Ovary (tissue), 10 donors: ENCODE measurements at places on chromosomes 5 and 9.

DNA sequence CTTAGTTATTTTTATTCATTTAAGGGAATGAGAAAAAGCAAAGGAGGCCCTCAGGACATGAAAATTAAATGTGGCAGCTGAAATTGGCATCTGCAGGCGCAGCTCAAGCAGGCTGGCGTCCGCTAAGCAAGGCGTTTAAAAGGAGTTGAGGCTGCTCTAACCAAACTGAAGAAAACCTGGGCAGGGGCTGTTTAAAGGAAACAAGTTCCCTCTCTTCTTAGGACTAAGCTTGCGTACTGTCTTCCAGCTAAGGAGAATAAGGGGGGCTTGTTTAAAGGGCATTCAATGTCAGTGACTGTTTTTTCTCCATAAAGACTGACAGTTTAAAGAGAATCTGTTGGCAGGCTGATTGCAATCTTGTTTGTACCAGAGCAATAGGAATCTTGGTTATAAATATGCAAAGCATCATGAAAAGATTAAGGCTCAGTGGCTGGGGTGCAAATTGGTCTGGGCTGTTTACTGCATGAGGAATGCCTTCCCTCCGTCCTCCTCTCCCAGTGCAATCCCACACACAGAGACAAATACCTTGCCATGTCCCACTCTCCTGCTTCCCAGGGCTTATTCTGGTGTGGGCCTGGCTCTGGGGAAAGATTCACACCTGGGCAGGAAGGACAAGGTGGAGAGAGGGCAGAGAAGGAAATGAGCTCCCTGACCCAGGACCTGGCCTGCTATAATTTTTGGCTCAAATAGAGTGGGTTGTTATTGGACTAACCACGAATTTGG is 85.9 kb upstream of the LIFR start:
- DNase-seq: no peak

DNA sequence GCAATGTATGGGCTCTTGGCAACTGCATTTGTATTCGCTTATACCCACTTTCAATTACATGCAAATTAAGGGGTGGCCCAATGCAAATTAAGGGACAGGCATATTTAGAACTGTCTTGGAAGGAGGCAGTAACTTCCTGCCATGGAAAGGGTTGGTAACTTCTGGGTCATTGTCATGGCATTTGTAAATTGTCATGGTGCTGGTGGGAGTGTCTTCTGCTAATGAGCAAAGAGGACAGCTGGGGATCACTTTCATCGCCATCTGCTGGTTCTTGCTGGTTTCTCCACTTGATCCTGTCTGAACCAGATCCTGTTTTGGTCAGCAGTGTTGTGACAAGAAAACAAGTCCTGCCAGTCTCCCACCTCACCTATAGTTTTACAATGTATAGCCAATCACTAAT is 23.3 kb upstream of the UGT3A2 start:
- no peak for DNase-seq

DNA sequence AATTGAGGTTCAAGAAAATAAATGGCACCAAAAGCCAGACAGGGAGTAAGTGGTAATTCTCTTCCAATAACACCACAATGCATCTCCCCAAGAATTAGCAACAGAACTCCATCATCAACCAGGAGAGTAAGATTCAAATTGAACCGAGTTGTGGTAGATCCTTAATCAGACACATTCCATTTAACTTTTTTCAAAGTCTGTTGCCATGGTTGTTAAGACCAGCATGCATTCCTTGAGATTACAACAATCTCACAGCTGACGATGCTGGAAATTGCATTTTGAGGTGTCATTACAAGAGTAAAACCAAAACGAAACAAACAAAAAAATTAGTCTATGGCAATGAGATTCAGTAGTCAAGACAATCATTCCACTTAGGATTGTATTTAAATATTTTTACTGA is 78.9 kb upstream of the ZNF462 start:
- DNase-seq: no peak

DNA sequence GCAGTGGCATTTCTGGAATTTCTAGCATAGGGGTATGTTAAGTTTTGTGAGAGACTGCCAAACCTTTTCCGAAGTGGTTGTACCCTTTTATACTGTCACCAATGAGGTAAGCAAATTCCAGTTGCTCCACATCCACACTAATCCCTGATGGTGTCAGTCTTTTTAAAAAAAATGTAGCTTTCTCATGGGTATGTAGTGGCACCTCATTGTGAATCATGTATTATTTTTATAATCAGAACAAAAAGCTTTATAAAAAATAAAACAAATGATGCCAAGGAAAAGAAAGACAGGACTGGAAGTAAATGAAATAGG is 93.4 kb upstream of the CLINT1 start:
- no peak for DNase-seq

- no peak for DNase-seq
Observed at GRCh38 chr9:12972608-12973589, 198.1 kb downstream of the LURAP1L start.

DNA sequence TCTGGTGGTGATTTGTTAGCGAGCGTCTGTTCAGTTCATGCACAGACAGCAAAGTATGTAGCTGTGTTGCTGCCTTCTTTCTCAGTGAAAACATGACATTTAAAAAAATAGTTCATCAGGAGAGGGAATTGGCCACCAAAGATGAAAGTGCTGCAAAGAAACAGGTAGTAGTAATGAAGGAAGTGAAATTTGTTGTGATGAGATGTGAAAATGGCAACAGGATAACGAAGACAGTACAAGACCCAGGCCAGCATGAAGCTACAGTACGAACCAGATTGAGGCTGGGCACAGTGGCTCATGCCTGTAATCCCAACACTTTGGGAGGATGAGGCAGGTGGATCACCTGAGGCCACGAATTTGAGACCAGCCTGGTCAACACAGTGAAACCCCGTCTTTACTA is 136.0 kb downstream of the SMARCA2 start:
- DNase-seq: no peak

- DNase-seq: no peak
Observed at GRCh38 chr5:160799184-160799583, 52.8 kb downstream of the ATP10B start.

GRCh38 chr5:93603793-93604643 is 21.0 kb downstream of the NR2F1 start:
- DNase-seq: peak; percentile 54

DNA sequence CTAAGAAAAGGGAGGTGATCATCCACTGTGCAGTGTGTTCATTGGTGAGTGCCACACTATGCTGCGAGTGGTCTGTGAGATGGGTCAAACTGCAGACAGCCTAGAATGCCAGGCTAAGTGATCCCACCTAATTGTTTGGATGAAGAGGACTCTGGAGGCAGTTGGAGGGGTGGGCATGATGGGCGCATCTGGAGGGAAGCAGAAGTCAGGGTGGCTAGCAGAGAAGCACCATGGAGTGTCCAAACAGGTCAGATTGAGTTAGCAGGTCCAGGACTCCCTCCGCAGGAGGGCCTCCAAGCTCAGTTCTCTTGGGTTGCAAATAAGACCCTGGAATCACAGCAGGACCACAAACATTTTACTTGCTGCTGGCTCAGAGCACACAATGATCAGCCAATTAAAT is 19.9 kb upstream of the ANGPTL2 start:
- DNase-seq: no peak

DNA sequence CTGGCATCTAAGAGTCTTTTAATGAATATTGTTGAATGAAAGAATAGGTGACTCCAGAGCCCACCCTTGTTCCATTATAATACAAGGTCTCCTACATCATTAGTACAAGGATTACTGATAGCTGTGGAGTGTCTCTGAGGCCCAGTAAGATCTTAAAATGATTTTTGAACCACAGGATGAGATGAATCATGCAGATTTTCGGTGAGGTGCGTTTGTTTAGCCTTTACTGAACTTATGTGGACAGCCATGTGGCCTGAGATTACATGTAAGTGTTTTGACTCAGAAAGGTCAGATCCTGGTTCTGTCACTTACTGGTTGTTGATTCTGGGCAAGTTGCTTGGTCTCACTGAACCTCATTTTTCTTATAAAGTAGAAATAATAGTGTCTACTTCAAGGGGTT is 21.6 kb downstream of the NFX1 start:
- no peak for DNase-seq

- DNase-seq: no peak
Observed at GRCh38 chr5:1343315-1343751, 1.6 kb downstream of the CLPTM1L start.

DNA sequence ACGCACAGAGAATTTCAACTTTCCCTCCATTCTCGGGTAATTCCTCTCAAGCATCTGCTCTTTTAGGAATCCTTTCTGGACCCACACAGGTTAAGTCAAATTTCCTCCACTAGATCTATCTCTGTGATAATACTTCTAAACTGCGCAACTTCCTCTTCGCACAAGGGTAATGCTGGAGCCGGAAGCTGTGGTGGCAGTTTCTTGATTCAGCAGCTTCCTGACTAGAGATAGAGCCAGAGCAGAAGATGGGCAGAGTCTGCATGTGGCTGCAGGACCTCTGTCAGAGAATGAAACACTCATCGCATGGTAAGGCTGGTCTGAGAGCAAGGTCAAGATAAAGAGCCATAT is 11.1 kb upstream of the CDC42SE2 start:
- DNase-seq: no peak

GRCh38 chr5:106877881-106878280 is 792.9 kb downstream of the EFNA5 start:
- no peak for DNase-seq

DNA sequence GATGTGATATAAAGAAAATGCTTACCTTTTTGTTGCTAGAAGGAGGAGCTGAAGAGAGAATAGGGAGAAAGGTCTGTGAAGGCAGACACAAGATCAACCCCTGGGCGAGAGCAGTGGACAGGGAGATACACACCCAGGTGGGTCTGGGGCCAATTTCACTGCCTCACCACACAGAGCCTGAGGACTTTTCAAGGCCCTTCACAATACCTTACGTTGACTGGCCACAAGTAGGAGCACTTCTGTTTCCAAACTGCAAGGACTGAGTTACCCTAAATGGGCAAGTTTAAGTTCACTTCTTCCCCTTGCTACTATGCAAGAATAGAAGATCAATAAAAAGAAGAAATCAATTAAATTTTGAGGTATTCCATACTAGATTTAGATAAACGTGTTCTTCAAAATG is 174.5 kb upstream of the SLC12A2 start:
- no peak for DNase-seq

DNA sequence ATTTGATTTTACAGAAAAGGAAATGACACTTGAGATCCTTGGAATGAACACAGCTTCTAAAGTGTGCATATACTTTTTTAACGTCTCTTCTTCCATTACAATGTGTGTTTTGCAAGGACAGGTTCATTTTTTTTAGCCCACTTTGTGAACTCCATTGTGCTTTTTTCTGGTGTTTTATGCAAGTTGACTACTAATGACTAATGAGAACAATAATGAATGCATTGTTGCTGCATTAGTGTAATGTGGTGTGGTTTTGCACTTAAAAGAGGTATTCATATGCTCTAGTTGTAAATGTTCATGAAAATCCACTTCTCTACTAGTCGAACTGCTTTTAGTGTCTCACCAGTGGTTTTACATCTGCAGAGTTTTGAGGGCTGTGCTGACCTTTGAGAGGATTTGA is 93.6 kb downstream of the UHRF2 start:
- DNase-seq: no peak

GRCh38 chr5:116045821-116046220 is 13.5 kb downstream of the ARL14EPL start:
- DNase-seq: no peak

GRCh38 chr9:31243386-31243785 is 1141.1 kb upstream of the ACO1 start:
- DNase-seq: no peak

DNA sequence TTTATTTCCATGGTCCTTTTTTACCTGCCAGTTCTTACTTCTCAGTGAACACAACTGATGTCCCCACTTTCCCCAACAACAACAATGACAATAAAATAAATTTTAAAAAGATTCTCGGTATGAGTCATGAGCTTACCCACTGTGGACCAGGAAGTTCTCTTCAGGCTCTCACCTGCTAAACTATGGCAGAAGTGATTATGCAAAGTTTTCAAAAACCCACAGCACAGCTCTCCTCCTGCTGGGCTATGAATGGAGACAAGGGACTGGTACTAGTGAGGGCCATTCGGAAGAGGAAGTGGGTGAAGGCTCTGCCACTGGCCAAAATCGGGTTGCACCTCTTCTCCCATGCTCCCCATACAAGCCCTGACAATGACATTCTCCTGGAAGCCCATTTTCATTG is 429.4 kb downstream of the PIK3R1 start:
- no peak for DNase-seq

DNA sequence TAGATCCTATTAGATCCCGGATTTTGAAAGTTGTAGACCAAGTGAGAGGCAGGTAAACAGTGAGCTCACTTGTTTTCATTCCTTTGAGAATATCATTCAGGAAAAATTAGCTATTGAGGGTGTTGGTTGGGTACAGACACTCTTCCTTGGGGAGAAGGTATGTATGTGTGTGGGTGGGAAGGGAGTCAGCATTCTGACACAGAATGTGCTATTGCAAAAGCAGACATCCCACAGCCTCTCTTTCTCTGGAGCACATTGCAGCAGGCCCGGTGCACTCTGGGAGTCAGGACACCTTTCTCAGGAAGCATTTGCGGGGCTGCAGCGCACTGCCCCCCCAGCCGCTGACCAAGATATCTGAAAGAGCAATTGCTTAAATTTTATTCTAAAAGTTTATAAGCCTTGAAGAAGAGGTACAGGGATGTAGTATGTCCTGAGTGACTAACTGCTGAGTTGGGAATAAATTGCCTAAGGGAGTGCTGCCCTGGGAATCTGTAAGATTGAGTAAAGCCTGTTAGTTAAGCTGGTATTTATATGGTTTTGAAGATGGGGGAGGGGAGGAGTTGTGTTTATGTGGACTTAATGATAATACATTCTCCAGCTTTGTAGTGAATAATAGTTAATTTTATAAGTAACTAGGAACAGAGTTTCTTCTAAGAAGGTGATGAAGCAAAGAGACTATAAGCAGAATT is 5.2 kb downstream of the TNFAIP8 start:
- DNase-seq: no peak

DNA sequence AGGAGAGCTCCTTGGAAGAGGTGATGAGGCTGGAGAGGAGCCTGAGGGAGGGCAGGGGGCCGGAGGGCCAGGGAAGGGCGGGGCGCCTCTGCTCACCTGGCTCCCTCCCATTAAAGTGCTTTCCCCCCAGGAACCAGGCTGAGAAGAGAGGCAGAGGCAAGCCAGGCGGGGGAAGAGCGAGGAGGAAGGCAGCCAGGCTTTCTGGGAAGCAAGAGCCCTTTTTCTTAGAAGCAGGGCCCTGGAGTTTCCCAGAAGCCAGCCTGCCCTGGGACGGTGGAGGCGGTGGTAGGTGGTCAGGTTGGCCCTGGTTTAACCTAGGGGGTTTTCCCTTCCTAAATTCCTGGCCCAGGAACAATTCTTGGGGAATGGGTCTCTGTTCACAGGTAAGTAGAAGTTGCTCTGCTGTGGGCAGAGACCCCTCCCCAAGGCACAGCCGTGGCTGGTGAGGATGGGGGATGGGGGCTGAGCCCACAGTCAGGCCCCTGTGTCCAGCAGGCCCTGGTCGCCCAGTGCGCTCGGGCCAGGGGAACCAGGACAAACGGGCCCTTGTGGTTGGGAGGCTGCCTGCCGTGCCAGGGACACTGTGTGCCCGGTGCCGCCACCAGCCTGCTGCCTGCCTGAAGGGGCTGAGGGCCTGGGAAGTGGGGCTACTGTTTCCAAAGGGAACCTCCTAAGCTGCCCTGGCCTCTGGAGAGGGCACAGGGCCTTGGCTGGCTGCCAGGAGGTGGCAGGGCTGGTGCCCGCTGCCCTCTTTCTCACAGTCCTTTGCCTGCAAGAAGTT is 16.6 kb upstream of the RALGDS start:
- no peak for DNase-seq
